ENCODE measurements at places on chromosomes 12 and 14. TPM values are rescaled to one million over a fixed set of nuclear protein-coding genes. Genes with fewer than 3 reads are reported as not detected.

The CSRP2 gene
- 10.8 TPM for total RNA-seq

The RERG gene
- not detected for total RNA-seq

The ARHGEF40 gene
- total RNA-seq: 59.9 TPM

The CMA1 gene
- not detected for total RNA-seq

The PARP2 gene
- 4.6 TPM for total RNA-seq

The P2RX2 gene
- total RNA-seq: not detected

The SYCP3 gene
- total RNA-seq: not detected

The RSRC2 gene
- 52.5 TPM for total RNA-seq

The RASAL1 gene
- total RNA-seq: not detected

The CLECL1 gene
- not detected for total RNA-seq

The MSI1 gene
- total RNA-seq: not detected

The CDCA3 gene
- total RNA-seq: 3.3 TPM

The METTL17 gene
- total RNA-seq: 59.8 TPM
